A673 (cell line): ENCODE measurements at places on chromosomes 16 and 17. TPM values are rescaled to one million over a fixed set of nuclear protein-coding genes. Genes with fewer than 3 reads are reported as not detected.
A peak's percentile ranks its signal among the peaks of the same experiment; 100 is the strongest.

DNA sequence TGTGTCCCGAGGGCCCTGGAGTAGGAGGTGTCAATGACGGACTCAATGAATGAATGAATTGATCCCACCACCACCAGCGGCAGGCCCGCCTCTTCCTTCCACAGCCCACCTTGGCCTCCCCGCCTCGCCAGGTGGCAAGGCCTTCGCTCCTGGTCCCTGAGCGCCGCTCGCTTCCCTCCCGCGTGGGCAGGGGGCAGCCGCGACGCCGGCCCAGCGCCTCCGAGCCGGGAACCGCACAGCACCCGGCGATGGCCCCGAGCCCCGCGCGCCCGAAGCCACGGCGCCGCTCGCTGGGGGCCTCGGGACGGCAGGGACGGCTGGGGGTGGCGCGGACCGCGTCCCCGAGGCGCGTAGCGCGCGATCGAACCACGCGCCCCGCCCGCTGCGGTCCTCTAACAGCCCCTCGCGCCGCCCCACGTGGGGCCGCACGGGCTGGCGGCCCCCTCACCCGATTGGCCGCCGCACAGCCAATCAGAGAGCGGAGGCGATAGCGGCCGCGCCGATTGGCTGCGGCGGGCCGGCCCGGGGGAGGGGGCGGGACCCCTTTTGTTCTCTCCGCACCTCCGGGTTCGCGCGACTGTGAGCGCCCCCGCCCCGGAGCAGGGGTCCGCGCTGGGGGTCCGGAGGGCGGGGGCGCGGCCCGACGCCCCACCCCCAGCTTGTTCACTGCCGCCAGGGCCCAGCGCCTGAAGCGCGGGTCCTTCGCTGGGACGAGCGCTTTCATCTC, 31.4 kb downstream of the ACTG1 start:
- peak; percentile 94 for DNase-seq

PABPN1L gene
- total RNA-seq: not detected in 2 replicates

LPCAT2 gene
- total RNA-seq: 8.2 and 11.6 TPM in 2 replicates

GRCh38 chr17:78981010-78981888, 1.5 kb upstream of the LGALS3BP start:
- no peak for DNase-seq

- peak; percentile 64 for DNase-seq
Measured at GRCh38 chr16:12271006-12271405, 294.5 kb downstream of the SNX29 start.

- DNase-seq: no peak
Measured at GRCh38 chr17:77269696-77270681, 129.2 kb downstream of the SEC14L1 start.

- peak; percentile 76 for DNase-seq
Measured at GRCh38 chr17:68089881-68090280, 54.3 kb downstream of the KPNA2 start.

DNA sequence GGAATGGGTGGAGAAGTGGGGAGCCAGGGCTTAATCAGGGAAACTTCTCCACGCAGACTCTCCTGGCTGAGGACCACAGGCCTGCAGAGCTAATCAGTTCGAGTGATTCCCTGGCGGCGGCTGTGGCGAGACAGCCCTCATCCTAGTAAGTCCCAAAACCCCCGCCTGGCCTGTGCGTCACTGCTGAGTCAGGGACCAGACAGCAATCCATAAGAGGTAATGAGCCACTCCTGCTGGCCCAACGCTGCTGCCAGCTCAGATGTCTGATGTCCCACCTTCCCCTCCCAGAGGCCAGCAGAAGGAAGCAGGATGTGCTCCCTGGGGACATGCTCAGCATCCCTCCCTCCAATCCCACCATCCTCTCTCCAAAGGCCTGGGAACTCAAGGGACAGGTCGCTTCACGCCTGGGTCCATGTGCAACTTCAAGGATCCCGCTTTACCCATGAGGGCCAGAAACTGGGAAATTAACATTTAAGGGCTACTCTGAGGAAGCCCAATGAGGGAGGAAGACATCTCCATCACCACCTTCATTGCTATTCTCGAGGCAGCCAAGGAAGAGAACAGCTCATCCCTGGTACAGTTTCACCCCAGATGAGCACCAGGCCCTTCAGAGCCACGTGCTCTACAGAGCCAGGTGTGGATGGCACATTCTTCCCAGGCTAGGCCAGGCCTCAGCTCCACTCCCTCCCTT, 7.9 kb downstream of the ACLY start:
- no peak for DNase-seq

TP53TG3C gene
- total RNA-seq: not detected in 2 replicates

DNA sequence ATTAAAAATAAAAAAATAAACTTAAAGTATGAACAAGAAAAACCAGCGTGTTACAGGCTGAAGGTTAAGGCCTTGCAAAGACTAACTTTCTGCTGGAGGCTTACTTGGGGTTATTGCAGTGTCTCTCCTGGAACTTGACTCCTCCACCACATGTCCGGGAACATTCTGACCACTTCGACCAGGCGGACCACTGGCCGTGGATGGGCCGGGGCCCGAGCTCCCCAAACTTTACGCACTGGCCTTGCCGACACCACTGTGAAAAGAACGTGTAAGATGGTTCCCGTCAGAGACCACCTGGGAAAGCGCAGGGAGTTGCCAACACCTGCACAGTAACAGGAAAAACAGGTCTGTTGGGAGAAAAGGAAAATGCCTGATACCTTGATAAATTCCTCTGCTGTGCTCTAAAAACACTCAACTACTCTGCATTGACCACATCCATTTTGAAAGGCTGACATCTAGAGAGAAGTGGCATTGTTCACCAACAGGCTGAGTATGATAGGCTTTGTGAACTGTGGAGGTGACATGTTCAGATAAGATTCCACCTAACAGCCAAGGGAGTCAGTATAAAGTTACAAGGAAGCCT, 99.1 kb downstream of the ADAMTS18 start:
- no peak for DNase-seq

DNA sequence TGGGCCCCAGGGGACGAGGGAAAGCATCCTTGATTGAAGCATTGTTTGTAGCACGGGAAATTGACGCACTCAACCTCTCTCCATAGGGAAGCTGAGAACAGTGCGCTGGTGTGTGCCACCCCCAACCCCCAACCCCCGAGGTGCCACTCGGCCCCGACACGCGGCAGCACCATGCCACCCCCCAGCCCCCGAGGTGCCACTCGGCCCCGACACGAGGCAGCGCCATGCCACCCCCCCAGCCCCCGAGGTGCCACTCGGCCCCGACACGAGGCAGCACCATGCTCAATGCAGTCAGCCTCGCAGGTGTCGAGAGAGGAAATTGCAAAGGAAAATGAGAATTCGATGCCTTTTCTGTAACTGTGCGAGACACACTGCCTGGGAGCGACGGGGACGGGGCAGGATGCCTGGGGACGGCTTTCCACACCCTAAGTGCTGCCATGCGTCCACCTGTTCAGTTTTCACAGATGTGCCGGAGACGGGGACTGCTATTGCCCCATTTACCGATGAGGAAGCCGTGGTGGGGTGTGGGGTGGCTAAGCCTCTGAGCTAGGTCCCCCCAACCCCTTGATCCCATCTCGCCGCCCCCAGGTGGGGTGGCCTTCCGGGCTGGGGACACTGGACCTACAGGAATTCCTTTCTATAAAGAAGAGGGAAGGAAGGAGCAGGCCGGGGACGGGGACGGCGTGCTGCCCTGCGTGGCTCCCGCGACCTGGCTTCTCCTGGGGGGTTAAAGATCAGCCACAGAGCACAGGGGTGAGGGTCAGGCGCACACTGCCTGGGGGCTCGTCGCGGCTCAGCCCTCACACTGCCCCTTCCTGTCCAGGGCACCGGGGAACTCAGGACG, 9.8 kb downstream of the CBFA2T3 start:
- DNase-seq: no peak

GRCh38 chr16:85428899-85429775, 184.0 kb upstream of the GSE1 start:
- DNase-seq: no peak
